ENCODE measurements at places on chromosomes 3 and 15.

GRCh38 chr3:170869239-170869590, 780 bp downstream of the RPL22L1 start:
- DNase-seq = peak; percentile 11

DNA sequence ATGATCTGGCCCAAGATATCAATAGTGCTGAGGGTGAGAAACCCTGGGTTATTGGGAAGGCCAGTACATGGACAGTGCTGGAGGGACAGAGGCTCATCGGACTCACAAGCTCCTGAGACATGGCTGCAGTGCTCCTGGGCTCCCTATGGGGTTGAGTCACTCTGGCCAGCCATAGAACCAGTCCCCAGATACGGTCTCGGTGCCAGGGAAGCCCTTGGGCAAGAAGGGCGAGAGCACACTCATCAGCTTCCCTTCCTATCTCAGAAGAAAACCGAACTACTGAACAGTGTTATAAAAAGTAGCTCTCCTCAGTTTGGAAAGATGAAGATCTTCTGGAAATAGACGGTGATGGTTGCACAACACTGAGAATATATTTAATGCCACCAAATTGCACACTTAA, 34.4 kb downstream of the POC1A start:
- DNase-seq = no peak

- no peak for DNase-seq
Measured at GRCh38 chr3:31752305-31753049, 219.8 kb downstream of the STT3B start.

DNA sequence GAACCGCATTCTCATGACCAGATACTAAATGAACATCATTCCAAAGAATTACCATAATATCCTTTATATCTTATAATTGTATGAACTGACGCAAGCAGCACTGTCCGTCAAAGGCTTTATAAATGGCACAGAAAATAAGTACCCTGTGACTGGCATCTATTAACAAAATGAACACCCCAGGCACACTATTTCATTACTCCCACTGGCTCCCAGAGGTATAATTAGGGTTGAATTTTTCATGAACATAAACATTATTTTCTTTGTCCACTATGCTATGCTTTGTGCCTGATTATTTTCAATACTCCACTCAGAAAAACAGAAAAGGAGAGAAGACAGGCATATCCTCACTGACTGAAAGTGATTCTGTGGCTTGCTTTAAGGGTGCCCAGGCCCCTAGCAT, 71.1 kb downstream of the LYZL4 start:
- DNase-seq = no peak

DNA sequence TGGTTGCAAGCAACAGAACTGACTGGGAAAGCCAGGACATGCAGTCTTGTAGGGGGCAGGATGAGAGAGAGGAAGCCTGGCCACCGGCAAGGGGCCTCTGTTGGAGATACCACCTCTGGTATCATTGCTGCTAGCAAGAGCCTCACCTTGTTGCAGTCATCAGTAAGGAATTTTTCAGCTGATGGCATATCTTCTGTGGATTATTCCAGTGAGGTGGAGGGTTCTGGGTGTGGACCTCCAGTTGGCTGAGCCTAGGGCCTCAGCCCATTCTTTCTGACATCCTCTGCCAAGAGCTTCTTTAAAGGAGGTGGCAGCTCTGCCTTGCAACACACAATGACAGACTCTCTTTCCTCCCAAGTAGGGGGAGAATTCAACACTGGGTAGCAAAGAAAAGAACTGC, 128.9 kb downstream of the AQP9 start:
- no peak for DNase-seq

All from adipocyte (in vitro differentiated cells).